ENCODE measurements at places on chromosomes 2 and 18.
A peak's percentile ranks its signal among the peaks of the same experiment; 100 is the strongest.

- DNase-seq = no peak
Measured at GRCh38 chr2:42752314-42752713, 11.6 kb downstream of the OXER1 start.

- no peak for DNase-seq
Measured at GRCh38 chr2:150046211-150046610, 441.3 kb downstream of the RND3 start.

GRCh38 chr18:9614401-9615279 is at the start of gene PPP4R1:
Gene PPP4R1, minus strand, starts transcription at chr18:9614559. Its CDS starts 75 bp downstream, at chr18:9614484.
- DNase-seq = peak; percentile 33

DNA sequence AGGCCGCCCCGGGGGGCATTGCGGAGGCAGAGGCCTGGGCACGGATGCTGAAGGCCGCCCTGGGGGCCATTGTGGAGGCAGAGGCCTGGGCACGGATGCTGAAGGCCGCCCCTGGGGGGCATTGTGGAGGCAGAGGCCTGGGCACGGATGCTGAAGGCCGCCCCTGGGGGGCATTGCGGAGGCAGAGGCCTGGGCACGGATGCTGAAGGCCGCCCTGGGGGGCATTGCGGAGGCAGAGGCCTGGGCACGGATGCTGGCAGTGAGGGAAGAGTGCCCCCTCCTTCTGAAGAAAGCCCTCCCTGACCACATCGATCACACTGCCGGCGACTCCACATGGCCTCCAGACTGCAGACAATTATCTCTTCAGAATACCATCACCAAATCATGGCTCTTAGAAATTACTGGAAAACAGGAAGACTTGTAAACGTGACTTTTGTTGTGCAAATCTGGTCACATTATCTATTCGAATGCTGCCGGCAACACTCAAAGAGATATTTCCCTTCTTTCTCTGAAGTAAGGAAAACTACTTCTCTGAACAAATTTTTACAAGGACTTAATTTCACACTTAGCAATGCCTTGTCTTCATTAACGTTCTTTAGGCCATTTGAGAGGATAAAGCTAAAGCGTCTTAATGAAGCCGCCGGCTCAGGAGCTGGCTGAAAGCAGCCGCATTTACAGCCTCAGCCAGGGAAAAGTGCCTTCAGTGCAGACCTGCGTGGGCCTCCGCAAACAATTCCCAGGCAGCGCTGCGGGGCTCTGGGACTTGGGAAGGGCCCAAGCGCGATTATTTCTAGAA is 18.1 kb upstream of the SNTG2 start:
- DNase-seq = no peak

All from stimulated activated CD8-positive, alpha-beta memory T cell treated with anti-CD3 and anti-CD28 coated beads, Interleukin-15, amount 100 ng/mL, for 24 hours (primary cell).